ENCODE measurements at places on chromosomes 2 and 18.
A peak's percentile ranks its signal among the peaks of the same experiment; 100 is the strongest.

DNA sequence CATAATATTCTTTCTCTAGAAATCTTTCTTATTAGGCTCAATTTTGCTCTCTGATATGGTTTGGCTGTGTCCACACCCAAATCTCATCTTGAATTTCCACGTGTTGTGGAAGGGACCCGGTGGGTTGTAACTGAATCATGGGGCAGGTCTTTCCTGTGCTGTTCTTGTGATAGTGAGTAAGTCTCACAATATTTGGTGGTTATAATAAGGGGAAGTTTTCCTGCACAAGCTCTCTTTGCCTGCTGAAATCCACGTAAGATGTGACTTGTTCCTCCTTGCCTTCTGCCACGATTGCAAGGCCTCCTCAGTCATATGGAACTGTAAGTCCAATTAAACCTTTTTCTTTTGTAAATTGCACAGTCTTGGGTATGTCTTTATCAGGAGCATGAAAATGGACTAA lies 73.8 kb downstream of the CAVIN2 start:
- DNase-seq, result no peak

DNA sequence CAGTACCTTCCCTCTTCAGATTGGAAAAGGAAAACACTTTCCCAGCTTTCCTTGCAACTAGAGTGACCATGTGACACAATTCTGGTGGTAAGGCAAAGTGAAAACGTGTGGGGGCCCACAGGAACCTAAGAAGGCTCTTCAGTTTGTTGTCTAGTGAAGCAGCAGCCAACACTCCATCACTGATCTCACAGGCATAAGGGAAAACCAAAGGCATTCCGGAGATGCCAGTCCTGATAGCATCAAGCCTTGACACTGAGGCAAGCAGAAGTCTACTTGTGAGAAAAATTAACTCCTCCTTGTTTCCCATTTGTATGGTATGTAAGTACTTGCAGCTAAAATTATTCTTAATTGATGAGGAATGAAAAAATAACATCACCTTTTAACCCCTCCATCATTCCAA lies 88.3 kb downstream of the ETAA1 start:
- DNase-seq, result no peak

DNA sequence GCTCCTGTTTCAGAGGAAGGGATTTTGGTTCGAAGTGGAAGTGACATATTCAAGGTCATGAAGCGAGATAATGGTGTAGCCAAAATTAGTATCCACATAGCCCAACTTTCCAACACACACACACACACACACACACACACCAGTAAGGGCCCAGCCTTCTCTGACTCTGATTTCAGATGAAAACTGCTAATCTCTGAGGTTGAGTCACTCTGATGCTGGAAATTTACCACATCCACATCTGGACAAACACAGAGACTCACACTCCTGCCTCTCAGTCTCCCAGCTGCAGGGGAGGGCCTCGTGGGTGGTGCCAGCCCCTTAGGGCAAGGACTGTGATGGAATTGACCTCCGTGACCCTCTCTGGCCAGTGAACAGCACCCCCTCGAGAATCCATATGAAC lies 29.0 kb upstream of the SLC35F6 start:
- no peak for DNase-seq

GRCh38 chr2:32697156-32697555 lies 69.3 kb downstream of the TTC27 start:
- no peak for DNase-seq

DNA sequence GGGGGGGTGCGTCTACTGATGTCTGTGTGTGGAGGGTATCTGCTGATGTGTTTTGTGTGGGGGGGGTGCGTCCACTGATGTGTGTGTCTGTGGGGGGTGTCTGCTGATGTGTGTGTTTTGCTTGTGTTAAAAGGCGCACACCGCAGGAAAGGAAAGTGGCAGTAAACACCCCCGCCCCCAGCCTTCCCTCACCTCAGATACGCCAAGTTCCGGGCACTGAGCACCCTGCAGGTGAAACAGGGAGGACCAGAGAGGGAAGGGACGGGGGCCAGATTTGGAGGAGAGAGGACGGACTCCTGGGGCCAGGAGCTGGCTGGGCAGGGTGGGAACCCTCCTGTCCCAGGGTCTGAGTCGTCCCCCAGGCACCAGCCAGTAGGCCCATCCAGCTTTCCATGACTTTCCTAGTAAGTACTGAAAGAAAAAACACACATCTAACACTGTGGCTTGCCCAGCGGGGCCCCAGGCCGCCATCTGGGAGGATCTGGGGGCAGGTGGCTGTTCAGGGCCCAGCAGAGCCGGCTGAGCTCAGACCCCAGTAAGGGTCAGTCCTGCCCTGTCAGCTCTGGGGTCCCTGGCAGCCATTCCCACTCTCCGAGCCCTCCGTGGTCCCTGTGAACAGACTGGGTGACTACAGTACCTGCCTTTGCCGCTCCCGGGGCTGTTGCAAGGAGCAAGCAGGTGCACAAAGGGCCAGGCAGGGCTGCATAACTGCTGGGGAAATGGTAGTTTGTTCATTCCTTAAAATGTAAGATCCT lies 126.9 kb downstream of the NFATC1 start:
- DNase-seq, result peak; percentile 30

- DNase-seq, result no peak
Measured at GRCh38 chr18:35371412-35372195, 5.5 kb downstream of the ZNF396 start.

GRCh38 chr2:113068706-113069485 lies 1.1 kb downstream of the IL1F10 start:
- no peak for DNase-seq

DNA sequence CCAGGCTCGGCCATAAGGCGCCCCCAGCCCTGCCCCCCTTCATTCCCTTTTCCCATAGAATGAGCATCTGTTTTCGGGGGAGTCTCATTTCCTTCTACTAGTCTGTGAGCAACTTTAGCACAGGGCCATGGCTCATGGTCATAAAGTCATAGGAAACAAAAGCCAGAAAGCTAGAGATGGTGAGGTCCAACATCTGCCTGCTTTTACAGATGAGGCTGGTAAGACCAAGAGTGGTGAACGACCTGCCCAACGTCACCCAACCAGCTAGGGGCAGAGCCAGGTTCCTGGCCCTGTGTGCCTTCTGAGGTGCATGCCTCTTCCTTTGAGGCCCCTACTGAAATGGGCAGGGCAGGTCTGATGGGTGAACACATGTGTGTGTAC lies 212.7 kb downstream of the DYSF start:
- DNase-seq, result no peak

GRCh38 chr18:4444306-4444705 lies 10.8 kb downstream of the DLGAP1 start:
- DNase-seq, result no peak

DNA sequence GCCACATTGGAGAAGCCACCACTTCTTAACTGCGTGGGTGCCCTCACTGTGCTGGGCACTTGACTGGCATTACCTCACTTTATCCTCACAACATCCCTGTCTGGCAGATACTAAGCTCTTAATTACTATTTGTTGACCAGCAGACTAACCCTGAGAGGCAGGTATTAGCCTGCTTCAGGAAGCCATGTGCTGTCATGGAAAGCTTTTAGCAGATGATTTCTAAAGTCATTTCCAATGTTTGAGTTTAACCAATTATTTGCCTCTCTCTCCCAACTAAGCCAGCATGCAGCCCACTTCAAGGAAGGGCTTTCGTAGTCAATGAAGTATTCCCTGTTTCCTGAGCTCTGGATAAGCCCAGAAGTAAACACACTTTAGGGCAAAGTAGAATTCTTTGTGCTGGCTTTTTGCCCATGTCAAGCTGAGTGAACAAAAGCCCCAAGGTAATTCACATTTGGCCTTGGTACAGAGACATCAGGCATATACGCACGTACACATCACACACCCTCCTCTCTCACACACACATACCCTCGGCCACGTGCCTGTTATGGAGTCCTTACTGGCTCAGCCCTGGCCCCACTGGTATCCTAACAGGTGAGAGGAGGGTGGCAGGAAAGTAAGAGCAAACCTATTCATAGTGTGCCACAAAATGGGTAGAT lies 108.6 kb downstream of the C1D start:
- no peak for DNase-seq

- peak; percentile 65 for DNase-seq
Measured at GRCh38 chr18:48928787-48929186, 22.0 kb downstream of the SMAD7 start.

DNA sequence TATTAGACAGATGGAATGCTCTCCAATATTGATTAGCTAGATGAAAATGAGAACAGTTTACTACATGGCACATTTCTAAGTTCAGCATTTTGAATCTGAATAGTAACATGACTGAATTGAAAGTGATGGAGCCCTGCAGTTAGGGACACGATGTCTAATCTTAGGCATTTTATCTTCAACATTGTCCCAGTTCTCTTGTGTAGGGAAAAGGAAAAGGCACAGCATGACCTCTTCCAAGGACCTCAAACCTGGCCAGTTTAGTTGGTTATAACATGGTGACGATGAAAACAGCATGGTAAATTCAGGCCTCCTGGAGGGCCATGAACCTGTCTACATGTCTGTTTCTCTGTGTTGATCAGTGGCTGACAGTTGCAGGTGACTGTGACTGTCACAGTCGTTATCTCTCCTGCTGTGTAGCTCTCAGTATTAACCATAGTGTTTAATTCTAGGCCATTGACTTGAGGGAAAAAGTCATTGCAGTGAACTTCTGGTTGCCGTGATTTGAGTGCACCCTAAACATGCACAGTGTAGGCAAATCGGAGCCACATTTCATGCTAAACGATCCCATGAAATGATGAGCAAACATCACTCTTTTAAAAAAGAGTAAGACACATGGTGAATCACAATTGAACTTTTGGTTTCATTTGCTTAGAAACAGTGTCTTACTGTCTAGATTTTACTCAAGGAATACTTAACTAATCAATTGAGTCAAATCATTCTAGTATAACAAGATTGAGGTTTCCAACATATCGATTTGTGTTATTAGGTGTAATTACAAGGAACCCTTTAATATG lies 129.7 kb downstream of the PHLPP1 start:
- DNase-seq, result no peak

DNA sequence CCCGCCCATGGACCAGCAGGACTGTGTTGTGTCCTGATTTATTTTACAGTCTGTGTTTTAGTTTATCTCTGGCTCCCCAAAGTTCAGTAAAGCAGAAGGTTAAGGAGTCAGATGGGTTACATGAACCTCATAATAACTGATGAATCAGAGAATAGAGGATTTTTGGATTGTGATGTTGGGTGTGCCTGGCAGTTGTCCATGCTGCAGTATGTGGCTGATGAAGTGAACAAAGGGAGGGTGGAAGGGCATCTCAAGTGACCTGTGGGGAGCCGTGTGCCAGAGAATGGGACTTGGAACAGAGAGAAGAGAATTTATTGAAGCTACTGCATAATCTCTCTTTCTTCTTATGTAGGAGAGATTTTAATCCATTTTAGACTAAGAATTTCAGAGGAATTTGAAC lies 145.5 kb downstream of the MAP4K4 start:
- no peak for DNase-seq

- DNase-seq, result no peak
Measured at GRCh38 chr2:68764041-68764805, 29.6 kb downstream of the ARHGAP25 start.

DNA sequence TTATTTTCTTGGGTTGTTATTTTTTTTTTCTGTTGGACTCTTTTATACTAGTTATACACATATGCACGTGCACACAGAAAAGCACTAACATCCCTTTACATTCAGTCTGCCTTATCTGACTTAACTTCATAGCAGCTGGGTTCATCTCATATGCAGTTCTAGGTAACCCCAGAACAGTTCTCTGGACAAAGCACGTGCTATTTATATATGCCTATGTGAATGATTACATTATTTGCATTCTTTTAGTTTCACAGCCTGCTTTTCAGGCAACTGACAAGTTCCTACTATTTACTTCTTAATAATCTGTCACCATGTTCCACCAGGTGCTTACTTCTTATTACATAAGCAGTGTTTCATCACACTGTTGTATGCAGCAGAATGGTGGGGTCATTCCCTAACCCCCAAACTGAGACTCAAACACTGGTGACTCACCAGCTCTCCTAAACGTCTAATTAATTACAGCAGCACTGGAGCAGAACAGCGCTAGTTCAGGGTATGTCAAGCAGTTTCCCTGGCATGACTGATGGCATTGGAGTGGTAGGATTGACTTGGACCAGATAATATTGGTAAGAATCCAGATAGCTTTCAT lies 372.8 kb downstream of the CLIP4 start:
- DNase-seq, result no peak

- no peak for DNase-seq
Measured at GRCh38 chr2:49831698-49832367, 677.5 kb upstream of the FSHR start.

GRCh38 chr2:233466991-233467603 lies 99.5 kb downstream of the USP40 start:
- no peak for DNase-seq

DNA sequence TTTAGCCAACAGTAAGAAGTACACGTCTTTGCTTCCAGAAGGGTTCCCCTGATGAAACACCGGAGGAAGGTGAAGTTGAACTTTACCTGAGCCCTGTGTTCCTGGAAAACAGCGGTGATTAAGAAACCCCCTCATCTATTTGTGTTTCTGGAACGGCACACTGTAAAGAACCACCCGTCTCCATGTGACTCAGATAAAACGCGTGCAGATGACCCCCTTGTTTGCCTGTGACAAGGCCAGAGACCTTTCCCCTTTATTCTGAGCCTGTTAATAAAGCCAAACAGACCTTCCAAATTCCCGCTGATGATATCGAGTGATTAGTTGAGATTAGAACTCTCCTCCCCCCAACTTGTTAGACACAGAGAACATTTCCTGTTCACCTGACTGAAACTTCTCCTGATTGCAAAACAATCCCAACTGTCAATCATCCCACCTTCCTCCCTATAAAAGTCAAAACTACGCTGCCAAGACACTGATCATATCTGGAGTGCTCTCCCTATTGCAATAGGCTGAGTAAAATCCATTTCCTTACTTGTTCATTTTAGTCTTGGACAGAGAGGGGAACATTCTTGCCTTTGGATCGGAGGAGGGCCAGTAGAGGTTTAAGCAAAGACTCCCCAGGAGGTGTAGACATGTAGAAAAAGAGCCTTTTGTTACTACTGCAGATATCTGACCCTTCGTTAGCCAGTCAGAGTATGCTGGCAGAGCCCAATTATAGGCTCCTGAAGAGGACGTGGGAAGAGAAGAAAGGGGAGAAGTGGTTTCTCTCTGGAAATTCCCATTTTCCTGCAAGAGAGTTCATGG lies 914 bp upstream of the IWS1 start:
- DNase-seq, result no peak

DNA sequence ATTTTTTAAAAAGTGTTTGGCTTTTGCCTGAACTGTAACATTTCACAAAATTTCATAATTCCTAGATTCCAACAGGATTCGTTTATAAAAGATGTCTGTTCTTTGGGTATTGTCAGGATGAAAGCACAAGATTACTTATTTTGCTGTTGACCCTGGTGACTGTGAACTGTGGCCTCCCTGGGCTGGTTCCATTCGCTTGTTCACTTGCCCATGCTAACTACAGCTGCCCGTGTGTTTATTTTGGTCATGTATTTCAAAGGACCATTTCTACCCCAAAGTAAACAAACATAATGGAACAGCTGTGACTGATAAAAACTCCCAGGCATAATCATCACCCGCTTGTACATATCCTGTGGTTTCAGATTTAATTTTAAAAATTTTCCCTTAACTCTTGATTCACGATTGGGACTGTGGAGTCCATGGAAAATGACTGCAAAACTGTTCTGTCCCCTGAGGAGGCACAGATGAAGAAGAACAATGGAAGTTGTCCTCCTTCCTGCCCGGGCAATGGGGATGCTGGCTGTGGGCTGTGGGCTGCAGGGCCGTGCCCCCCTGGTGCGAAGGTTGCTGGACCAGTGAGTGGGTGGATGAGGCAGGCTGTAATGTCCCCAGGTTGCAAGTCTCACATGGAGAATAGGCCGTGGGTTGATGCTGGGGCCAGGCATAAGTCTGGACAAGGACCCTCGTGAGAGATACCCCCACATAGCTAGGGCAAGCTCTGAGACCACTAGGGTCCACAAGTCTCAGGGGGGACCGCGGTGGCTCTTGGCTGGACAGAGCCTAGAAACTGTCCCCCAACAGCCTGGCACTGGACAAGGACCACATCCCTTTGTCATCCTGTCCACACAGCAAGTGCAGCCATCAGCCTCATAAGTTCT lies 28.9 kb upstream of the HDAC4 start:
- DNase-seq, result no peak
